Lower leg skin (tissue), 4 donors: ENCODE measurements at places on chromosomes 11 and 22. TPM values are rescaled to one million over a fixed set of nuclear protein-coding genes. Genes with fewer than 3 reads are reported as not detected.

AIFM3 gene
- total RNA-seq, result not detected

GRCh38 chr22:24875862-24876506 lies 70.0 kb downstream of the SGSM1 start:
- no peak for DNase-seq

HOATZ gene
- total RNA-seq, result not detected

GRCh38 chr11:114982141-114982540 lies 303.8 kb downstream of the NXPE2 start:
- no peak for DNase-seq

DNA sequence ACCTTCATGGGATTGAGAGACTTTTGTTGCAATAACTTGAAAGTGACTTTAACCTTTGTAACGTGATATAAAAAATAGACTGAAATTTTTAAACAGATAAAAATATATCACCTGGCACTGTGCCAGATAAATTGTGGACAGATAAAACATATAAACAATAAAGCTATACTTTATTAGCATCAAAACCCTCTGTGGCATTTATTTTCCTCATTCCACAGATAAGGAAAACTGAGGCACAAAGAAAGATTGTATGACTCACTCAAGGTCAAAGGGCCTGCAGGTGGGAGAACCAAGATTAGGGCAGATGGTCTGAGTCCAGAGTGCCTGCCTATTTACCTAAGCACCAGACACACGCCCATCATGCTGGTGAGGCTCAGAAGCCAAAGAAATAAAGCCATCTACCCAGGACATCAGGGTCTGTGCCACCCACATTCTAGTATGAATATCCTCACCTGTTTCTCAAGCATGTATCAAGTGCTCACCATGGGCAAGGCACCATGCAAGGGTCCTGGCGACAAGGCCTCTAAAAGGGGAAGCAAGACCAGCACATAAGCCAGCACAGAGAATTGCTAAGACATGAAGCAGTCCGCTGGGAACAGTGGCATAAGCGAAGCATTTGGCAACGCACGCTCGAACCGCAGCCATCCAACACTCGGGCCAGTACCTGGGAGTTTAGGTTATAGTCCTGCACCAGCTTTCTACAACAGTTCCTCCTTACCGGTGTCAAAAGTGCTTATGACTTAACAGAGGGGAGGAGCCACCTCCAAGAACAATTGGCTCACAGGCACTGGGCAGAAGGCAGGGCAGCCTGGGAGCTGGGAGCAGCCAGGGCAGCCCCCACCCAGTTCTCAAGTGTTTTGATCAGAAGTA lies 17.6 kb downstream of the MYH9 start:
- no peak for DNase-seq

GRCh38 chr22:49024775-49025440 lies 802.8 kb downstream of the BRD1 start:
- no peak for DNase-seq

OOSP4B gene
- total RNA-seq, result not detected

DNA sequence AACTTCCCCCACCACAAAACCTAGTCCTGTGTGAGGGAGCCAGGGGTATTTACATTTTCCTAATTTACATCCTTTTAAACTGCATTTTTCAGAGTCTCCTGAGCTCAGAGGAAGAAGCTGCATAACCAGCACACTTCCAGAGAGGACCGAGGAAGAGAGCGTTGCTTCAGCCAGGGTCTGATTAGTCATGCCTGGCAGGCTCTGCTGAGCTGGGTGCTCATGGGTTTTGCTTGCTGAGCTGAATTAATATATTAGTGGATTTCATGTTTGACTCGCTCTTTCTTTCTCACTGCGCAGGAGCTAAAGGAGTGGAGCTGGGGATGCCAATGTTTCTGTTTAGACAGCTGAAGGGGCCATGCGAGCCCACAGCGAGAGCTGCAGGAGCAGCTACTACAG lies 539.3 kb upstream of the B3GAT1 start:
- peak; percentile 63 for DNase-seq

GRCh38 chr11:117181586-117182550 lies 3.3 kb downstream of the SIDT2 start:
- peak; percentile 78 for DNase-seq

GRCh38 chr22:46923394-46923793 lies 160.9 kb downstream of the TBC1D22A start:
- no peak for DNase-seq

CD248 gene
- total RNA-seq, result 8.4 TPM

- DNase-seq, result no peak
Observed at GRCh38 chr11:69434471-69434931, 47.0 kb upstream of the LINC01488 start.

- no peak for DNase-seq
Observed at GRCh38 chr11:119936426-119936825, 201.5 kb downstream of the TRIM29 start.

KLHL35 gene
- total RNA-seq, result 4.3 TPM

F2 gene
- not detected for total RNA-seq

DNA sequence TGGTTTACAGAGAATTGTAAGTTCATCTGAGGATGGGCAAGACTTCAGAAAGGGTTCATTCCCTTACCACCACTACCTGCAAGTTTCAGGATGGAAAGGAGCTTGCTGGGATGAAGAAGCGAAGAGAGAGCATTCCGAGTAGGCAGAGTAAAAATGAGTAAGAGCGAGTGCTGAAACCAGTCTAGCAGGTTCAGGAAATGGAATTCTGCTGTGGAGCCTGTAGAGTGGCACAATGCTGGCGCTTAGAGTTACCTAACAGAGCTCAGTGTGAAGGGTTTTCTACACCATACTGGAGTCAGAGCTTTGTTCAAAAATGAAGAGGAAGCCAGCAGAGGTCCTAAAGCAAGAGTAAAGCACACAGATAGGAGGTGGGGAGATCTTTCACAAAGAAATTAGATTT lies 179.2 kb upstream of the ZC3H12C start:
- no peak for DNase-seq

OR4S1 gene
- not detected for total RNA-seq

DNA sequence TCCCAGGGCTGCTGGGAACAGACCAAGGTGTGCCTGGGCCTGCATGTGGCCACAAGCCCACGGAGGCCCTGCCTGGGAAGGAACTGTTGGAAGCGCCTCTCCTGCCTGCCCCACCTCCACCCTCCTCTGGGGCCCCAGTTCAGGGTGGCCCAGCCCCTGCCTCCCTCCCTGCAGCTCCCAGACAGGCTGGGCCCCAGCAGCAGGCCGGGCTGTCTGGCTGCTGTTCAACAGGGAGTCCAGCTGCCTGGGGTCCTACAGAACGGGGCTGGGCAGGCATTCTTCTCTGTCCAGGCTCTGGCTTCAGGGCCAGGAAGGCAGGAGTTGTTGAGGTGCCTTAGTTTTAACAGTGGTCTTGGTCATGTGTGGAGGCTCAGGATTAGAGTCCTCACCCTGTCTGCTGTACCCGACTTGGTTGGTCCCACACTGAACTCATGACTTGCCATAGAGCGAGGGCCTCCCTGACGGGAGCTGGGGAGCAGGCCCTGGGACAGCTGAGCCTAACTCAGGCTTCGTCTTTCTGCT lies 11.8 kb downstream of the PRDM11 start:
- DNase-seq, result peak; percentile 83

DNA sequence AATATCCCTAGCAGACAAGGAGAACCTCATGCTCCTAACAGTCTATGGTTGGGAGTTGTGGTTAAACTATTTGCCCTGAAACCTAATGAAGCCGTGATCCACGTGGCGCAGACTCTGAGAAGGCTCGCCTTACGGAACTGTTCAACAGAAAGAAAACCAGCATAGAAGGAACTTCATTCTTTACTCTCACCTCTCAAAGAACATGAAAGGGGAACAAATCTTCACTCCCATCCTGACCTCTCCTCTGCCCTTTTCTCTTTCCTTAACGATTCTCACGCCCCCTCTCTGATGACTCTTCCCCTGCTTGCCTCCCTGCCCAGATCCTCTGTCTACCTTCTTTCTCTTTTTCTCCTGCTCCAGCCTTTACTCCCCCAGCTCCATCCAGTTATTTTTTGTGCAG lies 54.2 kb downstream of the IRAG1 start:
- DNase-seq, result no peak

- no peak for DNase-seq
Observed at GRCh38 chr11:36373016-36374010, 77.2 kb downstream of the PRR5L start.

- DNase-seq, result peak; percentile 9
Observed at GRCh38 chr22:49402169-49402568, 425.5 kb downstream of the BRD1 start.

- no peak for DNase-seq
Observed at GRCh38 chr11:35253237-35253636, 114.3 kb downstream of the CD44 start.

DNA sequence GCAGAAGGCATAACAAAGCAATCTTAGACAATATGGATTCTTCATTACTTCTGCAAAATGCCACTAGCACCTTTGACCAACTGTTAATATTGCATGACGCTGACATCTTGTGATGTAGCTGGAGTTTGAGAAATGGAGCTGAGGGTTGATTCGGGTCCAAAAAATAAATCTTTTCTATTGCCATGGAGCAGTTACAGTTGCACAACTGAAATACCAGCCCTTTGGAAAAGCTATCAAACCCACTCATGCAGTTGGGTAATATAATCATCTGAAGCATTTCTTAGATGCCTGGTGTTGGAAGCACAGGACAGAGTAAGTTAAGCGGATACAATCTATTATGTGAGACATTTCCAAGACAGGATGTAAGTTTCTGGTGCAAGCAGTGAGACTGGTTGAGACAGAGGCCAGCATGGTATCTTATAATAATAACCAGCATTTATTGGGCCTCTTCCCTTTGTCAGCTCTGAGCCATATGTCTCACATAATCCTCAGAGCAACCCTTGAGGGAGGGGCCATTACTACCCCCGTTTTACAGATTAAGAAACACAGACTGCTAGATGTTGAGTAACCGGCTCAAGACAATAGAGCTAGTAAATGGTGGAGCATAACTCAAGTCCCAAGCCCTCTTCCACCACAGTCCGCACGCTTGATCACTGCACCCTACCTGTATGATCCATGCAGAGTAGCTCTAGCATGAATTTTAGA lies 74.9 kb upstream of the CAPRIN1 start:
- no peak for DNase-seq

DNA sequence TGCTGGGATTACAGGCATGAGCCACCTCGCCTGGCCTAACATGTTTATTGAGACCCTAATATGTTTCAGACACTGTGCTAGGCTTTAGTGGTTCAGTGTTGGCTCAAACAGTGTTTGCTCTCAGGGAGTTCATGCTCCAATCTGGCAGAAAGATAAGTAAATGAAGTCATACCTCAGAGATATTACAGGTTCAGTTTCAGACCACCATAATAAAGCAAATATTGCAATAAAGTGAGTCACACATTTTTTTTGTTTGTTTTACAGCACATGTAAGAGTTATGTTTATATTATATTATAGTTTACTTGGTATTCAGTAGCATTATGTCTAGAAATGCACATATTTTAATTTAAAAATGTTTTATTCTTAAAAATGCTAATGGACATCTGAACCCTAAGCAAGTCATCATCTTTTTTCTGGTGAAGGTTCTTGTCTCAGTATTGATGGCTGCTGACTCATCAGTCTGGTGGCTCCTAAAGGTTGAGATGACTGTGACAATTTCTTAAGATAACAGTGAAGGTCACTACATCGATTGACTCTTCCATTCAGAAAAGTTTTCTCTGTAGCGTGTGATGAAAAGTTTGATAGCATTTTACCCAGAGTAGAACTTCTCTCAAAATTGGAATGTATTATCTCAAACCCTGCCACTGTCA lies 243.0 kb upstream of the ANO5 start:
- DNase-seq, result no peak
